ENCODE measurements at places on chromosomes 5 and 9.

DNA sequence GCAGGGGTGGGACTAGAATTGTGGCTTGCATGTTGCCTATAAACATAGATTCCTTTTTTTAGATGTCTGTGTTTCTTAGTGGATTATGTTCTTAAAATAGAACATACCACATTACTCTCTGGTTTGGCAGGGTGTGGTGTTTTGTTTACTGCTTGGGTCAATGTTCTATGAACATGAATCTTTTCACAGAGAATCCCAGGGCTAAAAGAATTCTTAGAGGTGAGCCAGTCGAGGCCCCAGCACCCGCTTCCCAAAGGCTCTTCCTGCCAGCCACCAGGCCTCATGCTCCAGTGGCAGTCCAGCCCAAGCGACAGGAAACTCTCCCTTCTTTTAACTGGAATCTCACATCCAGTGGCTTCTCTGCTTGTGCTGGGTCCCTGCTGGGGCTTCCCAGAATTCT is 126.6 kb downstream of the C9orf152 start:
- no peak for DNase-seq

GRCh38 chr9:127392166-127392565 is 4.8 kb upstream of the SLC2A8 start:
- no peak for DNase-seq

- DNase-seq, result no peak
Observed at GRCh38 chr5:58944221-58944620, 361.3 kb downstream of the RAB3C start.

DNA sequence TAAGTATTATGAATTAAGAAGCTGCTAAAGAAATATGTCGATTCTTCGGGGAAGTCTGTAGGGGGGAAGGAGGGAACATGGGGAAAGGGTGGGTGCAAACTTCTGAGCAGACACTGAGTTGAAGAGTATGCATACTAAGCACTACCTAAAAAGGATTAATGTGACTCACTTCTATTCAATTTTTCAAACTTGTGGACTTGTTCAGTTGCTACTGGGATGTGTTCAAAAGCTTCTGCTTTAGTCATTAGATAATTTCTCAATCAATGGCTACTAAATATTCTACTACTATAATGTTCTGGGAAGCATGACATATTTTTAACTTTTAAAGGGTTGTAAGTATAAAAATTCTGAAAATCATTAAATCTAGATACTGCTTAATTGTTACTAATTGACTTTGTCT is 109.7 kb upstream of the FER start:
- no peak for DNase-seq

DNA sequence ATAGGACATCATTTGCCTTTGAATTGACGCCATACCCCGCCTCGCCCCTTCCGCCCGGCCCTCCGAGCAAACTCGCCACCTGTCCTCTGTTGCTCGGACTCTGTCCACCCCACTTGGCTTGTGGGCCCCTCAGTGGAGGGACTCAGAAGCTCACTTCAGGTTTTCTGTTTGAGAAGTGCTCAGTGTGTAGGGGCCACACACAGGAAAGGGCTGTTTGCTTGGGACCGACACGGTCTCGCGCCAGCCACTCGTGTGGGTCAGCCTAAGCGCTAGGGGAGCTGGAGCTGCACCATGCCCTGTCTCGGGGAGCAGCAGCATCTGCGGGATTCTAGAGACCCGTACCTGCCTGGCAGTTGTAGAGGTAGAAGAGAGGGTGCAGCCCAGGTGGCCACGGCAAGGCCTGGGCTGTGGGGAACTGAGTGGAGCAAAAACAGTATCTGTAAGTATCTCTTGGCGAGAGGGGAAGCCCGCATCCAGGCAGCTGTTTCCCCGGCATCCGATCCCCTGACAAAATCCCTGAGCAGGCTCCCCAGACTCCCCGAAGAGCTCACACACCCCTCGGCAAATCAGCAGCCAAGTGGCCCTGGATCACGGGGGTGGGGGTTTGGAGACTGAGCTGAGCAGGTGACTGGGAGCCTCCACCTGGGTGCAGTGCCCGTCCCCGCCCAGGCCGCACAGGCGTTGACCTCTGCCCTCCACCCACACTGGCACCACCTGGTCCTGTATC is 52.2 kb downstream of the COL5A1 start:
- no peak for DNase-seq

DNA sequence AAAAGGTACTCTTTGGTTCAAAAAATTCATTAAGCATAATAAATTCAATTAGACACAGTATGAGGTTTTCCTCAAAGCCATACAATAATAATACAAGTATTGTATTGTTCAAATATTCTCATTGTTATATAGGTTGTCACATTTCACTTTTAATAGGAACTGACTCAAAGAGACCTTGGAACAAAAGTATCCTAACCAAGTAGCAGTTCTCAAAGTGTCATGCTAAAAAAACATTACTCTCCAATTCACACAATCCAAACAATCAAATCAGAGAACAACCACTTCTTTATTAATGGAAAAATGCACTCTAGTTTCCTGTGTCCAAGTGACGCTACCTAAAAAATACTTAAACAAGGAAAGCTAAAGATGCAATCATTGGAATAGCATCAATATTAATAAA is 115.4 kb downstream of the DENND1A start:
- DNase-seq, result no peak

DNA sequence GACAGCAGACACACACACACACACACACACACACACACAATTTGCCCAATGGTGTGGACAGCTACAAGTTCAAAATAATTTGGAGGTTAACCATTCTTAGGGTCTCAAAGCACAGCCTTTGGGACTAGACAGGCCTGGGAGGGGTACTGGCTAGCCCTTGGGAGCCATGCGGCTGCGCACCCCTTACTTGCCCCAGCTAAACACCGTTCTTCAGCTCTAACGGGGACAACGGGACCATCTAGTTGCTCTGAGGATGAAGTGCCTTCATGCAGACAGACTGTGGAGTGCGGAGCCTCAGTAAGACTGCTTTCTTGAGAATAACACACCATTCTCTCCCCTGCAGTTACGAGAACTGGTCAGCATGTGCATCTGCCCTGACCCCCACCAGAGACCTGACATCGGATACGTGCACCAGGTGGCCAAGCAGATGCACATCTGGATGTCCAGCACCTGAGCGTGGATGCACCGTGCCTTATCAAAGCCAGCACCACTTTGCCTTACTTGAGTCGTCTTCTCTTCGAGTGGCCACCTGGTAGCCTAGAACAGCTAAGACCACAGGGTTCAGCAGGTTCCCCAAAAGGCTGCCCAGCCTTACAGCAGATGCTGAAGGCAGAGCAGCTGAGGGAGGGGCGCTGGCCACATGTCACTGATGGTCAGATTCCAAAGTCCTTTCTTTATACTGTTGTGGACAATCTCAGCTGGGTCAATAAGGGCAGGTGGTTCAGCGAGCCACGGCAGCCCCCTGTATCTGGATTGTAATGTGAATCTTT is 64.6 kb downstream of the PSMB7 start:
- no peak for DNase-seq

DNA sequence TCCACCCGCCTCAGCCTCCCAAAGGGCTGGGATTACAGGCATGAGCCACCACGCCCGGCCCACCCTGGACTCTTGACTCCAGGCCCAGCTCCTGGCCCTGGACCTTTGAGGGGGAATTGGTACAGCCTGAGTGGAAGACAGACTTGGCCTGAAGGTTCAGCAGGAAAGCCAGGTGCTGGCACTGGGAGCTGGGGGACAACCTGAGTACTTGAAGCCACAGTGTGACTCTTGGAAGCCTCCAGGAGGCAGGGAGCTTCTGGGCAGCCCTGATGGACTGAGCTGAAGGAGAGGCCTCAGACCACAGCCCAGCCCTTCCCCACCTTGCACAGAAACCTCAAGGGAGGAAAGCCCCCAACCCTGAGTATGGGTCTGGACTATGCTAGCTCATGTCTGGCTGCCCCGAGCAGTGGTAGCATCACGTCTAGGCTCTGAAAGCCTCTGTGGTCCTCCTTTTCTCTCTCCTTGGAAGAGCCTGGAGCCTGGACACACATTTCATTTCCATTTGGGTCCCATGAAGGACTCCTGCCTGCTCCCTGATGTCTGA is 54.1 kb downstream of the RASGEF1C start:
- DNase-seq, result no peak

DNA sequence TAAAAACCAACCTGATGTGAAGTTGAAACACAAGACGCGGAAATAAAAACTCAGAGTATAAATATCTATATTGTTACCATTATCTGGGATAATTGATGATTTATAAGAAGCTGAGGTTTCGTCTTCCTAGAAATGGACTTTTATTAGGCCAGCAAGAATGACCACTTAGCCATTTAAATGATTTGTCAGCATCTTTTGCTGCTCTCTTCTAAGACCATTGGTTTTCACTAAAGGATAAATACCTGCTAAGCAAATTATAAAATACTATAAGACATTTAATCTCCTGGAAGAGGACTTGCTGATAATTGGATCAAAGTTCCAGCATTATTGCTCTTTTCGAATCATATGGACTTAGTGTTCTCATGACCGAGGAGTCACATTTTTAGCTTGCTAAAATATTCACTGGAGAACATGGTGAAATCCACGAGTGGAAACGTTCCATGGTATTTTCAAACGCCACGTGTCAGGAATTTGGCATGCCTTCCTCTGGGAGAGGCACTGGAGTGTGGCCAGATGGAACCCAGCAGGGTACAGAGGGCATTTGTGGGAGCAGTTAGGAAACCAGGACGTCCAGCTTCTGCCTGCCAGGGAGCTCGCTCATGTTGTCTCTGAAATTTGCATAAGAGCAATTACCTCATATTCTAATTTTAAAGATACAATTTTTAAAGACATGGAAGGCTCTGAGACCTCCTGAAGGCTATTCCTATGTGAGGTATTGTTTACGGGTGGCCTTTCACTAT is 43.1 kb downstream of the TNFAIP8 start:
- DNase-seq, result no peak

GRCh38 chr5:118447350-118447749 is 541.0 kb downstream of the DTWD2 start:
- no peak for DNase-seq

- DNase-seq, result no peak
Observed at GRCh38 chr9:89448381-89448780, 49.5 kb downstream of the SEMA4D start.

DNA sequence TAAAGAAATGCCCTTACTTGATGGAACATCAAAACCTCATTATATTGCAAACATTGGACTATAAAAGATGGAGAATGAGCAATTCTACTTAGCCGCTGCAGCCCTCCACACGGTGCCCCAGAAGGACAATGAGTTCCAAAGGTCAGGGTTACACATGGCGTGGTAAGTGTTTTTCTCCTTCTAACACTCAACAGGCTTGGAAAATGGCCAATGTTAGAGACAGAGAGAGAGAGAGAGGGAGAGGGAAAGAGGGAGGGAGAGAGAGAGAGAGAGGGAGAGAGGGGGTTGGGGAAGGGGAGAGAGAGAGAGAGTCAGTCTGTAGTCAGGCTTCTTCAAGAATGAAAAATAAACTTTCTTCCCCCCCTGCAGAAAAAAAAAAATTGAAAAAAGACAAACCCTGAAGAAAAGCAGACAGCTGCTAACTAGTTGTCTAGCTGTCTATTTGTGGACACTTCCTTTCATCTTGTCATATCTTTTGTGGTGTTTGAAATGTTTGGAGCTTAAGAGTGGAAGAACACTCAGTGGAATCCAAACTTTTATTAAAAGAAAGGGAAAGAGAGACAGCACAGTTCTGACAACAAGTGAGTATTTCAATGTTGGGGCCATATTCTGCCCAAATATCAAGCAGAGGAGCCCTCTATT is 324.8 kb downstream of the TMEM38B start:
- no peak for DNase-seq

- no peak for DNase-seq
Observed at GRCh38 chr5:105146867-105147266, 1584.3 kb upstream of the NUDT12 start.

DNA sequence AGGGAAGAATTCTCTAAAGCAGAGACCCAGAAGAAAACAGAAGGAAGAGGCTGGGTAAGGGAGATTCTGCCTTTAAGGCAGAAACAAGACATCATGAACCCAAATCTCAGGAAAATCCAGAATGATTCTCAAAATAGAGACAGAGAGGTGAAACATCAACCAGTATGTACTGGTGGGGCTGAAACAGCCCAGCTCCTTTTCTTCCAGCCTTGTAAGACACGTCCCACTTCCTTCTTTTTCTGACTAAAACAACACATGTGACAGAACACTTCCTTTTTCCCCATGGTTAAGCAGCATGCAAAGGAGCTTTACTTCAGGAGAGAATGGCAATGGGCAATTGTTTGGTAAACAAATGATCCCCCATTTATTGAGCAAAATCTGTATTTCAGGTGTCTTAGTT is 230.8 kb upstream of the NR4A3 start:
- DNase-seq, result no peak

DNA sequence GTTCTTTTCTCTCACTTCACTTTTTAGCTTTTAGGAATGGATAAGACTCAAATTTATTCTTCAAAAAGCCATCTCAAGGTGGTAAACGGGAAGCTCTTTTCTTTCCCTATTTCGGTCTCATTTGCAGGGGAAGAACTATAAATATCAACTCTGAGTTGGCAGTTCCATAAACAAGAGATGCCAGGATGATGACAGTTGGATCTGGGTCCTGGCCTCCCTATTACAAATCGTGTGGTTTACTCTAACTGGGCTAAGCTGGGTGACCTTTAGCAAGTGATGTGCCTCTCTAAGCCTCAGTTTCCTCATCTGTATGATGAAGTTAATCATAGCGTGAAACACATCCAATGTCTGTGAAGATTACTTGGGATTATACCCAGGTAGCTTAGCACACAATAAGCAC is 44.2 kb downstream of the TLE4 start:
- no peak for DNase-seq

DNA sequence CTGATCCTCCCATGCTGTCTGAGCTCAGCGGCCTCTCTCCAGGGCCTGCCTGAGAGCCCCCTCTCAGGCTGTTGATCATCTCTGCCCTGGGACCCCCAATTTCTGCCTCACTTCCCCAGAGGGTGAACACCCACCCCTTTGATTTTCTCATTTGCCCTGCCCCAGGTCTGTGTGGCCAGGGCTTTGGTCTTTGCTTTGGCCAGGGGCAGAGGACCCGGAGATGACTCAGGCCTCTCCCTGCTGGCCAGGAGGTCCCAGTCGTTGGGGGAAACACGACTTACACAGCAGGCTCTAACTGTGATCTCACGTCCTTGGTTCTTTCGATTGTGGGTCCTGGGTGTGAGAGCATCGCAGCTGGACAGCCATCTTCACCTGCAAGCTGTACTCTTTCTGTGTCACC is 1.1 kb upstream of the ADAMTS2 start:
- no peak for DNase-seq

GRCh38 chr5:160547872-160548271 is 126.2 kb downstream of the PTTG1 start:
- no peak for DNase-seq

DNA sequence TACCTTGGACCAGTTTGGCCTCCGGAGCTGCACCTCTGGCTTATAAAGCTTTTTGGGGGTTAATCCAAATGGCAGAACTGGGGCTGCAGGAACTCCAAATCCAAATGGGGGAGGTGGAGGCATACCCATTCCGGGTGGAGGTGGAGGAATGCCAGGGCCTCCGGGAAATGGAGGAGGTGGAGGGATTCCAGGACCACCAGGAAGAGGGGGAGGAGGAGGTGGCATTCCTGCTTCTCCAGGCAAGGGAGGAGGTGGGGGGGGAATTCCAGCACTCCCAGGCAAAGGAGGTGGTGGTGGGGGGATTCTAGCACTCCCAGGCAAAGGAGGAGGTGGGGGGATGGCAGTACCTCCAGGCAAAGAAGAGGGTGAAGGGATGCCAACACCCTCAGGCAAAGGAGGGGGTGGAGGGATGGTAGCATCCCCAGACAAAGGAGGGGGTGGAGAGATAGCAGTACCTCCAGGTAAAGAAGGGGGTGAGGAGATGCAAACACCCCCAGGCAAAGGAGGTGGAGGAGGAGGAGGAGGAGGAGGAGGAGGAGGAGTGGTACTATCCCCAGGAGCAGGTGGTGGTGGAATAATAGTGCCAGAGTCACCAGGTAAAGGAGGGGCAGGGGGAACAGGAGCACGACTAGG is 45.2 kb downstream of the DIAPH1 start:
- DNase-seq, result no peak

- DNase-seq, result no peak
Observed at GRCh38 chr9:130908878-130909355, 12.3 kb upstream of the QRFP start.
